Activated CD8-positive, alpha-beta memory T cell treated with anti-CD3 and anti-CD28 coated beads for 1 hour (primary cell): ENCODE measurements at places on chromosomes 4 and X.

GRCh38 chrX:1231850-1232465 lies 19.5 kb upstream of the CRLF2 start:
- no peak for DNase-seq

DNA sequence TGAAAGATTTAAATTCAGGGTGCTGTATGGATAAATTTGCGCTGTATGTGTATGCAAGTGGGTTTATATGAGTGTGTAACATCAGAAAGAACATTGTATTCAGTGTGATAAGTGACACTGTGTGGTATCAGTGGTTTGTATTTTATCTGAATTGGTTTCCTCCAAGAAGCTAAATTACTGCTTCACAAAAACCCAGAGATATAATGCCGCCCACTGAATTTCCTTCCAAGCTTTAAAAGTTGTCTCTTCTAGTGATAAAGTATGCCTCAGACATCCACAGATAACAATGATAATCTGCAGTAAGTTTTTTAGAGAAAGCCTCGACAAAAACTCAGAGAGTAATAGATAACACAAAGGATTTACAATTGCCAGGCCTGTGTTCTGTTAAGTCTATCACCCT lies 710.6 kb upstream of the HS3ST1 start:
- no peak for DNase-seq

DNA sequence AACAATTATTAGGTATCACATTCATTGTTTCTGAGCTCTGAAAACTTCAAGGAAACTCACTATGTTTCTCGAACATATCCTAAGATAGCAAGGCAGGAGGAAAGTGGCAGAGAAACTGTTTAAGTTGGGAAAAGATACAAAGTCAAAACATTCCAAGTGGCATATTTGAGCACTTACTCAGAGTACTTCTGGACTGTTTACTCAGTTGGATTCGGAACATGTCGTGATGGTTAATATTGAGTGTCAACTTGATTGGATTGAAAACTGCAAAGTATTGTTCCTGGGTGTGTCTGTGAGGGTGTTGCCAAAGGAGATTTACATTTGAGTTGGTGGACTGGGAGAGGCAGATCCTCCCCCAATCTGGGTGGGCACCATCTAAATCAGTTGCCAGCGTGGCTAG lies 298.3 kb downstream of the IL1RAPL2 start:
- DNase-seq, result no peak

DNA sequence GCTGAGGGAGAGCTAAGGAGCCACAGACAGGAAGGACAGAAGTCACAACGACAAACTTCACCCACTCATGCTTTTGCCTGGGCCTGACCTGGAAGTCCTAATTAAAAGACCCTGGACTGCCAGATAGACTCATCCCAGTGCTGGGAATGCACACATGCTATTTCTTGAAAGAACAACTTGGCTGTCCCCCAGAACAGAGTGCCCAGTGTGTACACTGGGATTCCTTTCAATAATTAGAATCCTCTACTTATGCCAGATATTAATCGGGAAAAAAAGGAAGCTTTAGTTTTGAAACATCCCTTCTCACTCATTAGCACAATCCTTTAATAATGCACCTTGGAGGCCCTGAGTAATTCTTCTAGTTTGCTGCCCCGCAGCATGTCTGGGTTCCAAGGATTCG lies 3.4 kb downstream of the HOPX start:
- DNase-seq, result no peak

DNA sequence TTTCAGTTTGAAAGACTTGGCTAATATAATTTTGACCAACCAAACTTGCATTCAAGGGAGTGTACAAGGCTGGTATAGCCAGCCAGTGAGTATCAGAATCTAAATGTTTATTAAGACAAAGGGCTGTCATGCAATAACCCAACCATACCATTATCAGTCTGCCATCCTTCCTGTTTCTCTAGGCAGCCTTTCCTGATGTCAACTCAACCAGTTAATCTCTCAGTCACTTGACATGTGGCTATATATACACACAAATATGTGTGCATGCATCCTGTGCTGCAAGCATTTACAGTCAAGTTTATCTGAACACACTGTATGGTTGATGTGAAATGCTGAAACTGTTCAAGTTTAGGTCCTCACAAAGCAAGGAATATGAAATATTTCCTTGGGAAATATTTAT lies 17.2 kb downstream of the BTK start:
- DNase-seq, result no peak

DNA sequence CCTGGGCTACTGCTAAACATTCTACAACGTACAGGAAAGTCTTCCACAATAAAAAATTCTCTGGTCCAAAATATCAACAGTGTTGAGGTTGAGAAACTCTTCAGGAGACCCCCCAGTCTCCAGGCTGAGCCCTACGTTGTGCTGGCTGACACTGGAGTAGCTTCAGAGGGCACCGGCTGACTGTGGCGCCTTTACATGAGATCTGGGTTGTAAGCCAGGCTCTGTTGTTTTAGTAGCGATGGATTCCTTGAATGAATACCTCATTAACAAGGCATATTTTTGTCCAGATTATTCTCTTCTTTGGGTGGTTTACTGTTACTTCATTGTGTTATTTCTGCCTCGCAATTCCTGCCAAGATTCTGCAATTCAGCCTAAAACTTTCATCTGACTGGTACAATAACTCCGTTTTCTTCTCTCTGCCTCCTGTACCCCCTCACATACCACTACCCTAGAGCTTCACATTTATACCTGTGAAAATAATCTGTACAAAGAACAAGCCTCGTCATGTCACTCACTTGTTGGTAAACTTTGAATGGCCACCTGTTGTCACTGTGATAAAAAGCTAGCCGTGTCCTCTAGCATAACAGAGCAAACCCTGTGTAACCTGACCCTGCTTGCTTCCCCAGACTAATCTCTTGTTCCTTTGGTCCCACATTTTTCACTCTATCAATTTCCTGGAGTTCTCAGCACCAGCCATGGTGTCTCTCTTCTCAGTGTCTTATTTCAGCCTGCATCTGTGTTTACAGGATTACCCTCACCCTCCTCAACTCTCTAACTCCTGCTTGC lies 1476.1 kb upstream of the TENM3 start:
- DNase-seq, result no peak

GRCh38 chr4:63937961-63938360 lies 471.3 kb downstream of the TECRL start:
- DNase-seq, result no peak

DNA sequence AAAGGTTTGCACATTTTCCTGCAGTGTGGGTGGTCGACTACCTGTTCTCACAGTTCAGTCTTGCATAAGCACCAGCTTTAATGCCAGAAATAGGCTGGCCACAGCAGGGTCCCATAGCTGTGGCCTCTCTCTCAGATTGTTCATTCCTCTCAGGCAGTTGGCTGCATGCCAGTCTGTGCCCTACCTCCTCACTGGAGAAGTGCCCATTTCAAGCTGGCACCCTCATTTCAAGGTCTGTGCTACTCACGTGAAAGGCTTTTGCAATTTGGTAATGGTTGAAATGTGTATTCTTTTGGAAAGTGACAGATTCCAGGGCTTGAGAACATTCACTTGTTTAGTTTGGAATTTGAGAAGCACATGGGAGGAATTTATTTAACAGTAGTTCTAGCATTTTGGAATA lies 28.9 kb upstream of the MTMR1 start:
- DNase-seq, result no peak

- DNase-seq, result no peak
Observed at GRCh38 chr4:156820931-156821330, 150.7 kb downstream of the PDGFC start.

DNA sequence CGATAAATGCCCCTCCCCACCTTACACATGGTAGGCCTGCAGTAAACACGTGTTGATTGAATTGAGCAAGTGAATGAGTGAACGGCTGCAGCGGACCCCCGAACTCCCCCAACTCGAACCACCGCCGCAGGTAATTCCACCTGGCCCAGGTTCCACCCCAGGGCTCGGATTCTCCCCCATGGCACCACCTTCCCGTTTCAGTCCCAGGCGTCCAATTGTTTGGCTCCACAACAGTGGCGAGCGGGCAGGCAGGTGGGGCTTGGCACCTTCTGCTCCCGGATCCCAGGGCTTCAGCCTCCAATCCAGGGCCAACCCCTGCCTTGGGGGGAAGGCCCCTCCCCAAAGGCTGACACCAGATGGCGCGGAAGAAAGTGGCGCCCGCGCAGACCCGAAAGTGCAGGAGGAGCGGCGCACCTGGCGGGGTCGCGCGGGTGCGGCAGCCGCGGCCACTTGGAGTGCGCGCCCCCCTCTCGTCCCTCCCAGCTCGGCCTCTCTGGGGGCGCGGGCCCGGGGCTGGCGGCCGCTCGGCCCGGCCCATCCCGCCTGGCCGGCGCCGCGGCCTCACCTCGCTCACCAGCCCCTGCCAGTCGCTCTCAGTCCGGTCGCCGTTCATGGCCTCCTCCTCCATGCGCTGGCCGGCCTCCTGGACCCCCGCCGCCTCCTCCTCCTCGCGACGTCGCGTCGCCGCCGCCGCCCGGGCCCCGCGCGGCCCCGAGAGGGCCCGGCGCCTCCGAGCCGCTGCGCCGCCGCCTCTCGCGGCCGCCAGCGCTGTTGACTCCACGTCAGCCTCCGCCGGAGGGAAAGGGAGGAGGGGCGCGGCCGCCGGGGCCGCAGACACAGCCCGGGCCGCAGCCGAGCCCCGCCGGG lies at the start of gene CCDC149:
TSS of gene CCDC149 (minus strand) at position 791 of the 867 bp plus-strand sequence. CDS start at position 613, 178 bp downstream.
- DNase-seq, result no peak

DNA sequence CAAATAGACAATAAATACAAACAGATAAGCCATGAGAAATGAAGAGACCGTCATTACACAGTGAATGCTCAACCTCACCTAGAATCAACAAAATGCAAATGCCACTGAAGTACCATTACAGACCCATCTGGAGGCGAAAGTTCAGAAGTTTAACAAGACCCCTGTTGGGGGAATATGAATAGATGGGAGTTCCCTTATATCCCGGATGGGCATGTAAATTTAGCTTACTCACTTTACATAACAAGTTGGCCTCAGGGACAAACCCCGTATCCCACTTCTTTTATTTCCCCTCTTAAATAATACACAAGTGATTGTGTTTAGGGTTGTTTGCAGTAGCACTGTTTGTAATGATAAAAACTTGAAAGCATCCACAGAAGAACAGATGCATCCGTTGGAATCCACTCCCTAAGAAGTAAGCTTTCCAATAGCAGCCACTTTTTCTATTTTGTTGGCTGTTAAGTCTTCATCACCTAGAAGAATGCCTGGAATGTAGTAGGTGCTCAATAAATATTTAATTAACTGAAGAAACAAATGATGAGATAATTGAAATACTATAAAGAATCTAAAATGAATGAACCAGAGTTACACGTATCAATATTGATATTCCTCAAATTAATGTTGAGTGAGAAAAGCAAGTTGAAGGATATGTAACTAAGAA lies 1076.3 kb upstream of the TENM3 start:
- no peak for DNase-seq

GRCh38 chr4:118284169-118284568 lies 68.6 kb downstream of the PRSS12 start:
- no peak for DNase-seq

DNA sequence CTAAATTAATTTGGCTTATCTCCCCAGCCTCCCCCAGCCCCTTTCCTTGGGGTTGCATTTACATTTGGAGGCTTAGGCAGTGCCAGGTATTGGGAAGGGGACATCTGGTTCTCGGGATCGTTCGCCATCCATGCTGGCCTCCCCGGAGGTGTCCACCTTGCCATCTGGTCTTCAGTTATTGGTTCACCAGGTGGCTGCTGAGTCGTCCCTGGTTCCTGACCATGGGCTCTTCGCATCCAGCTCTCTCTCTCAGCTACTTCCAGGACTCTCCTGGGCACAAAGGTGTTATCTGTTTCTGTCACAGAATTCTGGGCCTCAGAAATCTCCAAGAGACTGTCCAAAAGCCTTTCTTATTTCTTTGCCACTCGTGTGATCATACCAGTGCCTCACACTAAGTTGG lies 75.4 kb upstream of the SCOC start:
- no peak for DNase-seq

- DNase-seq, result no peak
Observed at GRCh38 chr4:7663075-7663541, 228.4 kb upstream of the PSAPL1 start.

GRCh38 chr4:7581477-7581876 lies 146.7 kb upstream of the PSAPL1 start:
- DNase-seq, result no peak

GRCh38 chr4:139137763-139138162 lies 39.3 kb downstream of the ELF2 start:
- DNase-seq, result no peak
